ENCODE measurements at places on chromosomes 11 and 22.

DNA sequence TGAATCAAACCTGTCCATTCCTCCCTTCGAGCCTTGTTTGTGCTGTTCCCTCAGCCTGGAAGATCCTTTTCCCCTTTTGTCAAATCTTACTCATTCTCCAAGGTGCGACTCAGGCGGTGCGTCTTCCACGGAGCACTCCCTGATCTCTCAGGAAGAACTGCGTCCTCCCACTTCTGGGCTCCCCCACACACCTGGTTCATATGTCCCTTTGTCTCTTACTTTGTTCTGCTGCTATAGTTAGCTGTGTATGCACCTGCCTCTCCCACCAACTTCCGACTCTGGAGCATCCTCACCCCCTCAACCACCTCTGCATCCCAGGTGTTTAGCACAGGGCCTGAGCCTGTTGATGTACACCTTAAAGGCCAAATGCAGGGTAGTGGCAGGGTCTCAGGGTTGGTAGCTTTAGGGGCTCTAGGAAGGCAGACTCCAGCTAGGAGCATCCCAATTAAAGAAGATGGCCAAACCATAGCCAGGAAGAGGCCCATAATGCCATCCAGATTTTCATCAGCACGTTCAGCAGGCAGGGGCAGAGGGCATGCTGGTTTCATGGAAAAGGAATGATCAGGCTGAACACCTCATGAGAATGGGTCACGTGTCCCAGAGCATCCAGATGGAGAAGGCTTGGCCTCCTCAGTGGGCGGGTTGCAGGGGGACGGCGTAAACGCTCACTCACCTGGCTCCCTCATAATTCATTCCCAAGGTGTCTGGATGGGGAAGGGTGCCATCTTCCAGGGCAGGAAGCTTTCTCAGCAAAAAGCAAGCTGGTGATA, 20.1 kb downstream of the PTPN5 start:
- DNase-seq, result no peak

- DNase-seq, result peak; percentile 26
Observed at GRCh38 chr11:115961159-115962003, 457.2 kb upstream of the CADM1 start.

- DNase-seq, result no peak
Observed at GRCh38 chr11:67298786-67299185, 4.5 kb upstream of the SSH3 start.

DNA sequence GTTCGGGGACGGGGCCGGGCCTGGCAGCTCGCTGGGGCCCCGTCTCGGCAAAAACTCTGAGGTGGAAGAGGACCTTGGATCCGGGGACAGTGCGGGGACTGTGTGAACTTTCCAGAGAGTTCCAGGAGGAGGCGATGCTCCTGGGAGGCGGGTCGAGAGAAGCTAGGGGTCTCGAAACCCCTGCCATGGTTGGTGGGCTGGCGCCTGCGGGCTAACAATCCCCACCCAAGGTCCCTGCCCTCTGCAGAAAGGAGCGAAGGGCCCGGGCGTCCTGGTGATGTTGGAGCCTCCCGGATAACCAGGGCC, 4.7 kb upstream of the GRK2 start:
- DNase-seq, result no peak

DNA sequence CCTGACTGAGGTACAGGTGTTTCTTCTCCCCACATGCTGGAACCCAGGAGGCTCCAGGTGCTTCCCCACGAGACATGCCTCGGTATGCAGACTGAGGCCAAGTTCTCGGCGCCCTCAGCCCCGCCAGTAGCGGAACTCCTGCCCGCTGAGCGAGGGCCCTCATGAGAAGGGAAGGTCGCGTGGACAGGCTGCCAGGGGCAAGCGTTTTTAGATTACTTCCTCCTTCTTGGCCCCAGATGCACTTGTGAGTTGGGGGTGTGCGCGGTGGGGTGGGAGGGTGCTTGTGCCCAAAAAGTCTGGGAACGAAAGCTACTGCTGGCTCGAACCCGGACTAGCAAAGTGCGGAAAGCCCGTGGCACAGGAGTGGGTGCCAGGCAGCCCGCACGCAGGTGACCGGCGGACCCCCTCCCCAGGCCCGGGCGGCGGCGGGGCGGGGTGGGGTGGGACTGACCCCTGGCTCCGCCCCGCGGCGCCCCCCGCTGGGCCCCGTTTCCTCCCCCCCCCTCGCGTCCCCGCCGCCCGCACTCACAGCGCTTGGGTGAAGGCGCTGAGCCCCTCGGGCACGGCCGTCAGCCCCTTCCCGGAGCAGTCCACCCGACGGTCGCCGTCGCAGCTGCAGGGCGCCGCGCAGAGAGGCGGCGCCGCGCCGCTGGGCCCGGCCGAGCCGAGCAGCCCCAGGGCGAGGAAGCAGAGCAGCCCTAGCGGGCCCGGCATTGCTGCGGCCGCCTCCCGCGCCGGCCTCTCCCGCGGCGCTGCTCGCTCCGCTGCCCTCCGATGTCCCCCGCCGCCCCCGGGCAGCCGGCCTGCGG, 797 bp downstream of the LGR4 start:
- no peak for DNase-seq

GRCh38 chr11:76798202-76798581, 15.0 kb downstream of the TSKU start:
- DNase-seq, result no peak

- no peak for DNase-seq
Observed at GRCh38 chr11:99592266-99592665, 571.5 kb downstream of the CNTN5 start.

DNA sequence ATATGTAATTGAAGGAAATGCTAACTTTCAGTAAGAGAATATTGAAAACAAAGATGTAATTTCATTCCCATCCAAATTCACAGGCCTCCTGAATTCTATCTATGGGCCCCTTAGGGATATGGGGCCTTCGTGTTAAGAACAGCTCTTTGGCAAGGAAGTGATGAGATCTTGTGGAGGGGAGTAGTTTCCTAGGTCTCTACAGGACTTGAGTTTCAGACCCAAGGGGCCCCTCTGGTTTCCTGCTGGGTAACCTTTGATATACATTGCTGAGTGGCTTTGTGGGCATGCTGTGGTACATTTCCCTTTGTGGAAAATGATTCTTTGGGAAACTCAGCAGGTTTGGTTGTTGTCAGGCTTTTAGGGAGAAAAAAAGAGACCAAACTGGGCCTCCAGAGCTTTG, 6.2 kb downstream of the STIM1 start:
- no peak for DNase-seq

DNA sequence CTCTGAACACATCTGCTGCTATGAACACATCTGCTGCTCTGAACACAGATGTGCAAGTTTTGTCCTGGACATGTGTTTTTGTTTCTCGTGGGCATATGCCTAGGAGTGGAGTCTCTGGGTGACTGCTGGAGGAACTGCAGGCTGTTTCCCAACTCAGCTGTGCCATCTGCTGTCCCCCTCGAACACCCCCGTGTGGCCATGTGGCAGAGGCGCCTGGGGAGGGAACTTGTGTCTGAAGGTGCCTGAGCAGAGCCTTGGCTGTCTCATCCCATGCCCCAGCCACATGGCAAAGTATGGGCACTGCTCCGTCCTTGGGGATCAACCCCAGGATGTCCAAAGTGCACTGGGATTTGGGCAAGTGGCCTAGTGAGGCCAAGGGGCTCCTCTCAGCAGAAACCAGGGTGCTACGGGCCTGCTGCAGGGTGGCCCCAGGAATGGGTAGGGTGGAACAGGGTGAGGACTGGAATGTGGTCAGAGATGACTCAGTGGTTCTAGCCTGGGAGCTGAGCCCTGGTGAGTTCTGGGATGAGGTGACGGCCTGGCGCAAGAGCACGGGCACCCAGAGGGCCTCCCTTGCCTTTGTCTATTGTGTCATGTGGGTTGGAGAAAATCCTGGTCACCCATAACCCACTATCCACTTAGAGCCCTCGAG, 14.7 kb downstream of the GATD1 start:
- DNase-seq, result peak; percentile 75

GRCh38 chr11:125566235-125566634, 3.0 kb upstream of the EI24 start:
- no peak for DNase-seq

- peak; percentile 50 for DNase-seq
Observed at GRCh38 chr11:62880231-62880802, 379 bp upstream of the SLC3A2 start.

DNA sequence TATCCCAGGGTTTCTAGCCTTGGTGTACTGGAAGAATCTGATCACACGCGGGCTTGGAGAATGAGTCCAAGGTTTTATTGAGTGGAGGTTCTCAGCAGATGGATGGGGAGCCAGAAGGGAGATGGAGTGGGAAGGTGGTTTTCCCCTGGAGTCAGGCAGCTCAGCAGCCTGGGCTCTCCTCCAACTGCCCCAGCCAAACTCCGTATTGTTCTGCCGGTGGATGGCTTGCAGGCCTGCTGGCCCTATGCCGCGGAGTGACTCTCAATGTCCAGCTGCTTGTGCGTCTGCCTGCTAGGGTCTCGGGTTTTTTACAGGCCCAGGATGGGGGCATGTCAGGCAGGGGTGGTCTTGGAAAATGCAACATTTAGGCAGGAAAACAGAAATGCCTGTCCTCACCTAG, 162.4 kb upstream of the LMO1 start:
- no peak for DNase-seq

- no peak for DNase-seq
Observed at GRCh38 chr11:31606893-31607292, 97.3 kb downstream of the ELP4 start.

GRCh38 chr11:114972105-114972504, 293.8 kb downstream of the NXPE2 start:
- DNase-seq, result no peak

DNA sequence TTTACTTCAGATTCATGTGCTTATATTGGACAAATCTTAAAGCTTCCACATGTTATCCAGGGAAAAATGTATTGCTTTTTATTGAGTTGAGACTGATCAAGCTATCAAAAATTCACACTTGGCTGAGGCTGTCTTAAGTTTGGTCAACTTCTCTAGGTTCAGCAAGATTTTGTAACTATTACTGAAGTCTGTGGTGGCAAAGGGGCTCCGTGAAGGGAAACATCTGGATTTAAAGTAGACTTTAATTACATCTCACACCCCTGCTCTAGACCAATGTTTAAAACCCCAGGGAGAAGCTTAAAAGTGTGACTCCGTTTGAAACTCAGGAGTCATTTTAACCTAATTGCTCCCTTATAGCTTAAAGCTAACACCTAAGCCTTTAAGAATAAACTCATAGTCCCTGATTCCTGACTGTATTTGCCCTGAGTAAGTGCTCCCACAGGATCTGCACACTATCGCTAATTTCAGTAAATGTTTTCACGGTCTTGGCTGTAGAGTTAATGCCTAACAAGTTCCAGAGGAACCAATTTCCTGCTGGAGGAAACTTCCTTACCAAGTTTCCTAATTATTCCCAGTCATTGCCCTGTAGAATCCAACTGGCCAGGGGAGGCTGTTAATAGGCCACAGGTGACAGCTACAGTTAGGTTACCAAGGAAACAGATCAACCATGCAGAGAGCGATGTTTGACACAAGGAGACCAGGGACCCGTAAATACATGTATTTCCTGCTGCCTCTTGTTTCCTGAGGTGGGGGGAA, 40.5 kb downstream of the OR10A6 start:
- DNase-seq, result no peak

GRCh38 chr11:128615076-128615475, 27.7 kb upstream of the ETS1 start:
- no peak for DNase-seq

DNA sequence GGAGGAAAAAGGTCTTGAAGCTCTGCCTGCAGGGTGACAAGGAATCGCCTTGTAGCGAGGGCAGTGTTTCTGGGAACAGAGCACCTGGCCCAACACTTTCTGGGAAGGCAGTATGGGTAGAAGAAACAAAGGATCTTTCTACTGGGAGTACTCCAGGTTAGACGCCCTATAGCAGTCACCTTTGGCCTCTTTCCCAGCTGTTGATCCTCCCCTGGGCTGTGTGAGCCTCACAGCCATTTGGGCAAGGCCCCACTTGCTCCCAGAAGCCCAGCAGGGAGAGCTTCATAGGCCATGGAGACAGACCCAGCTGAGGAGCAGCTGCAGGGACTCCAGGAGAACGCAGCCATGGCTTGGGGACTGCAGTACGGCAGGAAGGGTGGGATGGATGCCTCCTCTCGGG, 1.2 kb downstream of the SLCO2B1 start:
- DNase-seq, result no peak

- DNase-seq, result peak; percentile 78
Observed at GRCh38 chr11:393219-394033, 583 bp upstream of the PKP3 start.

DNA sequence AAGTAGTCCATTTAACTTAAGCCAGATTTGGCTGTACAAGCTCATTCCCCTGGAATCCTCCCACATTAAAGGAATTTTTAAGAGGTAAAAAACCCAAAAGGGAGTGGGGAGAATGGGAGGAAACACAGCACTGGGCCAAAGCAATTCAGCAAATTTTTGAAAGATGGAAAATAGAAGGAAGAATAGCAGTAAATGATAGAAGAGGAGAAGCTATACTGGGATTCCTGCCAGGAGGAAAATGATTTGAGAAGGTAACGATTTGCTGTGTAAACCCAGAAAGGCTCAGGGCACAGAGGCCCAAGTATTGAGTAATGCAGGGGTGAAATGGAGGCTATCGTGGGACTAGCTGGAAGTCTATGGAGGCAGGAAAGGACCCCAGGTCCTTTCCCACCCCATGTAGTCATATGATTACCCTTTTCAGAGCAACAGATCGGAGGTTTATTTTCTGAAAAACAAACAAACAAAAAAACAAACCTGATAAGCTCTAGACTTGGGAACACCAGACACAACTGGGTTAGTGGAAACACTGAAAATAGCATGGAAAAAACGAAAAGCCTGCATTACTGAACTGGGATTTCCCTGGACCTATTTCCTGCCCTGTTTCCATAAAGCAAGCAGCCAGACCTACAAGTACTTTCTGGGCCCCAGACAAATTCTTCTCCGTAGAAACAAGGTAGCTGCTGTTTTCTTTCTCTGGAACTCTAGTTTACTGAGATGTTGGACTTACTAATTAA, 140.0 kb downstream of the SWAP70 start:
- no peak for DNase-seq

- DNase-seq, result no peak
Observed at GRCh38 chr11:108142304-108142703, 20.9 kb downstream of the ACAT1 start.

DNA sequence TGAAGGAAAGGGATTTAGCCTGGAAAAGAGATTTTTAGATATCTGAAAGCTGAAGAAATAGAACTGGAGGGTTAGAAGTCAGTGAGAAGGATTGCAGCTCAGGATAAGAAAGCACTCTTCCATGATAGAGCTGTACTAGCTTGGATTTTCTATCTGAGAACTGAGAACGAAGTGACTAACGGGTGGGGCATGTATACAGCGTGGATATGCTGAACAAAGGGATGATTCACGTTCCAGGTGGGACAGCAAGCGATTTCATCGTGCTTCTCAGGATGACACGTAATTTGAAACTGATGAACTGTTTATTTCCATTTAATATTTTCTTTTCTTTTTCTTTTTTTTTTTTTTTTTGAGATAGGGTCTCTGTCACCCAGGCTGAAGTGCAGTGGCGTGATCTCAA, 53.0 kb downstream of the GRAMD1B start:
- peak; percentile 80 for DNase-seq

- no peak for DNase-seq
Observed at GRCh38 chr11:59184691-59185339, 12.9 kb downstream of the DTX4 start.

Data from HT1080 (cell line).